Hematopoietic multipotent progenitor cell treated with erythropoietin and hydrocortisone succinate and interleukin-3 and kit ligand, for 4 days (in vitro differentiated cells): ENCODE measurements at places on chromosomes 13 and 19.

GRCh38 chr13:66074018-66074615, 1156.0 kb downstream of the PCDH9 start:
- no peak for DNase-seq

DNA sequence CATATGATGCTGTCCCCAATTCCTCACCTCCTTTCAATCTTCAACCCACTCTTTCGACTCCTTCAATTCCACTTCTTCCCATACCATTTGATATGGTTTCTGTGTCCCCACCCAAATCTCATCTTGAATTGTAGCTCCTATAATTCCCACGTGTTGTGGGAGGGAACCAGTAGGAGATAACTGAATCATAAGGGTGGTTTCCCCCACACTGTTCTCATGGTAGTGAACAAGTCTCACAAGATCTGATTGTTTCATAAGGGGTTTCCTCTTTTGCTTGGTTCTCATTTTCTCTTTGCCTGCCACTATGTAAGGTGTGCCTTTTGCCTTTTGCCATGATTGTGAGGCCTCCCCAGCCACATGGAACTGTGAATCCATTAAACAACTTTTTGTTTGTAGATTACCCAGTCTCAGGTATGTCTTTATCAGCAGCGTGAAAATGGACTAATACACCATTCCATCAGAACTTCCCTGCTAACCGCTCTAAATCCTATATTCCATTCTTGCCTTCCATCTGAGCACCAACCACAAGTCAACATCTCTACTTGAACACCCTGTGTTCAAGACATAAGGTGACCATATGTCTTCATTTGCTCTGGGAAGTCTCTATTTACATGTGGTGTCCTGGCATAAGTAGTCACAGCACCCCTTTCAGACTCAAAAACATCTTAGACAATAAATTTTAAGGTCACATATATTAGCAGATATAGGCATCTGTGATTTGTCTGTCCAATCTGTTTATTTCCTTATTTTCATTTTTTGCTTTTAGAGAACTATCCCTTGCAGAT, 122.9 kb downstream of the TSHZ3 start:
- DNase-seq: no peak

DNA sequence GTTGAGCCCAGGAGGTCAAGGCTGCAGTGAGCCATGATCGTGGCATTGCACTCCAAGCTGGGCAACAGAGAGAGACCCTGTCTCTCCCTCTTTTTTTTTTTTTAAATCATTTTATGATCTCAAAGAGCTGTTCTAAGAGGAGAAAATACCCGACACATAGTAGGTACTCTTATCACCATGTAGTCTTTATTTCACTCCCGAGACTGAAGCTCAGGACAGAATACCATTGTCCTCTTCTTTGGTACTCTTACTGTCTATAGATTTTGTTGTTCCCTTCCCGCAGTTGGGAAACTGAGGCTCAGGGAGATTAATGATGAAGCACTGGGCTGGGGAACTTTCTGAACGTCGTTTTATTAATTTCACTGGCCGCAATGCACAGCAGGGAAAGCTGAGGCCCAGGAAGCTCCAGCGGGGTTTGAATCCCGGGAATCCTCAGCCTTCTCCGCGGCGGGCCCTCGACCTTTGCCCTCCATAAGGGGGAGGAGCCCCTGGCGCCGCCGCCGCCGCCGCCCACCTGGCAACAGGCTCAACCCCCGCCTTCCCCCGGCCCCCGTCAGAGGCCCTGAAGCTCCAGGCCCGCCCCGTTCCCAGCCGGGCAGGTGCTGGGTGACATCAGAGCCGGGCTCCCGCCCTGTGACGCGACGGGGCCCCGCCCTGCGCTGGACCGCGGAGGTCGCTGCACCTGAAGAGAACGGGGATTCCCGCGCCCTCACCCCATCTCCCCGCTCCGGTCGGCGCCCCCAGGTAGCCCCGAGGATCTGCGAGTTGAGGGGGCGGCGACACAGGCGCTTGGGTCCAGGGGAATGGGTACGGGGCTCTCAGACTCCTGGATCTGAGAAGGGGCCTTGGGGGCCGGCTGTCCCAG, 1.6 kb downstream of the MYH14 start:
- no peak for DNase-seq

DNA sequence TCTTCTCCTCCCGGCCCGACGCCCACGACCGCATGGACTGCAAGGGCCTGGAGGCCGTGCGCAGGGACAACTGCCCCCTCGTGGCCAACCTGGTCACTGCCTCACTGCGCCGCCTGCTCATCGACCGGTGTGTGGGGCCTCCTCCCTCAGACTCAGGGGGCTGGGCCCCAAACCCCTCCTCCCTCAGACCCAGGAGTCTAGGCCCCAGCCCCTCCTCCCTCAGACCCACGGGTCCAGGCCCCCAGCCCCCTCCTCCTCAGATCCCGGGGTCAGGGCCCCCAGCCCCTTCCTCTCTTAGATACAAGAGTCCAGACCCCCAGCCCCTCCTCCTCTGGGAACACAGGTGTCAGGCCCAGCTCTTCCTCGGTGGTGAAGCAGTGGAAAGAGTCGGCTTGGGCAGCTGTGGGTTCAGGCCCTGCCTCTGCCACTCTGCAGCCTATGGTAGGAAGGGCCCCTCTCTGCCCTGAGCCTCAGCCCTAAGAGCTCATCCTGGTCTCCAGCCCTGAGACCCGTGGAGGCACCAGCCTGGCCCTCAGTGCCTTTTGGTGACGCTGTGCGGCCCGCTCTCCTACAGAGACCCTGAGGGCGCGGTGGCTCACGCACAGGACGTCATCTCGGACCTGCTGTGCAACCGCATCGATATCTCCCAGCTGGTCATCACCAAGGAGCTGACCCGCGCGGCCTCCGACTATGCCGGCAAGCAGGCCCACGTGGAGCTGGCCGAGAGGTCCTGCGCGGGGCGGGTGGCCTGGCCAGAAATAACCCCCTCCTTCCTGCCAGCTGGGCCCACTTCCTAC, 3.7 kb upstream of the SPIB start:
- DNase-seq: peak; percentile 90
